Skin of body (tissue), 3 donors: ENCODE measurements at places on chromosomes 11 and 22. TPM values are rescaled to one million over a fixed set of nuclear protein-coding genes. Genes with fewer than 3 reads are reported as not detected.

Gene TMPRSS4
- 2.5 TPM for total RNA-seq

Gene OR52A1
- not detected for total RNA-seq

Gene CASP5
- 0.39 TPM for total RNA-seq

Gene BTBD18
- total RNA-seq: not detected

Gene PANX3
- total RNA-seq: not detected

Gene SYNGR1
- total RNA-seq: 14.6 TPM

Gene RIC3
- 9.5 TPM for total RNA-seq

Gene LDHAL6A
- not detected for total RNA-seq

Gene RRP8
- 11.3 TPM for total RNA-seq

Gene FOLR2
- 25.7 TPM for total RNA-seq

Gene MCHR1
- total RNA-seq: 0.39 TPM

Gene SCGB1D2
- total RNA-seq: not detected

Gene RCOR2
- total RNA-seq: 2.1 TPM

Gene SEC14L6
- total RNA-seq: 18.4 TPM

Gene PATE2
- total RNA-seq: not detected

Gene UBE2L6
- 9.9 TPM for total RNA-seq

Gene SERPING1
- 23.5 TPM for total RNA-seq

Gene ZBTB44
- total RNA-seq: 49.4 TPM

Gene MICAL3
- total RNA-seq: 28.2 TPM

Gene MRPL17
- 22.6 TPM for total RNA-seq

Gene NPTXR
- 2.5 TPM for total RNA-seq

Gene MRPL49
- 35.5 TPM for total RNA-seq

Gene TMPRSS13
- total RNA-seq: 7.8 TPM

Gene MN1
- 7.4 TPM for total RNA-seq

Gene SH3BP1
- 8.4 TPM for total RNA-seq

Gene VSIG10L2
- total RNA-seq: 0.39 TPM

Gene FOXRED2
- total RNA-seq: 6.7 TPM

Gene RAB39A
- total RNA-seq: 0.79 TPM

Gene SMTNL1
- 7.9 TPM for total RNA-seq

Gene GLB1L2
- total RNA-seq: 2.7 TPM

Gene SOX6
- total RNA-seq: 20.2 TPM

Gene TMEM45B
- 7.6 TPM for total RNA-seq

Gene PANX2
- 0.30 TPM for total RNA-seq

Gene CARNS1
- 3.8 TPM for total RNA-seq

Gene OR10D3
- not detected for total RNA-seq
